Fibroblast of upper back skin (primary cell): ENCODE measurements at places on chromosomes 5 and 9.

GRCh38 chr9:77945798-77946197 is 85.8 kb downstream of the GNAQ start:
- no peak for DNase-seq

- DNase-seq, result peak; percentile 57
These were observed 76.2 kb upstream of the STXBP1 start for GRCh38 chr9:127535834-127536233.

DNA sequence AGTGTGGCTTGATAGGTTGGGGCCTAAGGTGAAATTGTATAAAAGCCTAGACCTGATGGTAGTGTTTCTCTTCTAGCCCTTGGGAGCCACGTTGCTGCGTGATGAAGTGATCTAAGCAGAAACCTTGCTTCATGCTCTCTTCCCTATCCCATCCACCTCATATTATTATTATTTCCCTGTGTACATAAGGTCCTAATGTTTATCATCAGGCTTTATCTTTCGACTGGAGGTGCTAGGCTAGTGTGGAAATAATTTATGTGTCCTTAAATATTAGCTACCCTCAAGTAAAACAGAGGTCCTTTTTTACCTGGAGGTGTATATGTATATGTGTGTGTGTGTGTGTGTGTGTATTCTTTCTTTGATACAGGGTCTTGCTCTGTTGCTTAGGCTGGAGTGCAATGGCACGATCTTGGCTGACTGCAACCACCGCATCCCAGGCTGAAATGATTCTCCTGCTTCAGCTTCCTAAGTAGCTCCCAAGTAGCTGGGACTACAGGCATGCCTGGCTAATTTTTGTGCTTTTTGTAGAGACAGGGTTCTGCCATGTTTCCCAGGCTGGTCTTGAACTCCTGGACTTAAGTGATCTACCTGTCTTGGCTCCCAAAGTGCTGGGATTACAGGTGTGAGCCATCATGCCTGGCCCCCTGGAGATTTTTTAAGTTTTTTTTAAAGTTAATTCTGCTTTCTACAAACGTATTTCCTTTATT is 3.7 kb downstream of the UGCG start:
- no peak for DNase-seq

GRCh38 chr5:164204338-164204946 is 699.0 kb downstream of the MAT2B start:
- peak; percentile 81 for DNase-seq

- peak; percentile 51 for DNase-seq
These were observed 4.2 kb upstream of the CA9 start for GRCh38 chr9:35669331-35670145.
